ENCODE measurements at places on chromosomes 4 and X.
A peak's percentile ranks its signal among the peaks of the same experiment; 100 is the strongest.

GRCh38 chrX:55206162-55206941 lies 13.8 kb upstream of the PAGE5 start:
- DNase-seq, result no peak

DNA sequence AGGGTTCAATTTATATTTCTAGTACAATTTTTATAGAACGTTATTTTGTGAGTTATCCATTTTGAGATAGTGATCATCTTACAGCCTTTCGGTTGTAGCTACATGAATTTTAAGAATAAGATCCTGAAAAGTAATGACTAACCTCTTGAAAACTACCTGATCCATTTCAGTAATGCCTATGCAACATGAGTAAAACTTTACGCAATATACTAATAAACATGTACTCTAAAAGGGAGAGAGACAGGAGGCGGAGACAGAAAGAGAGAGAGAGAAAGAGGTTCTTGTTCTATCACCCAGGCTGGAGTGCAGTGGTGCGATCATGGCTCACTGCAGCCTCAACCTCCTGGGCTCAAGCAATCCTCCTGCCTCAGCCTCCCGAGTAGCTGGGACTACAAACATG lies 816.1 kb downstream of the CCSER1 start:
- DNase-seq, result no peak

- DNase-seq, result no peak
Observed at GRCh38 chr4:26455571-26455970, 34.7 kb downstream of the CCKAR start.

- peak; percentile 66 for DNase-seq
Observed at GRCh38 chr4:6327220-6327917, 57.7 kb downstream of the WFS1 start.

DNA sequence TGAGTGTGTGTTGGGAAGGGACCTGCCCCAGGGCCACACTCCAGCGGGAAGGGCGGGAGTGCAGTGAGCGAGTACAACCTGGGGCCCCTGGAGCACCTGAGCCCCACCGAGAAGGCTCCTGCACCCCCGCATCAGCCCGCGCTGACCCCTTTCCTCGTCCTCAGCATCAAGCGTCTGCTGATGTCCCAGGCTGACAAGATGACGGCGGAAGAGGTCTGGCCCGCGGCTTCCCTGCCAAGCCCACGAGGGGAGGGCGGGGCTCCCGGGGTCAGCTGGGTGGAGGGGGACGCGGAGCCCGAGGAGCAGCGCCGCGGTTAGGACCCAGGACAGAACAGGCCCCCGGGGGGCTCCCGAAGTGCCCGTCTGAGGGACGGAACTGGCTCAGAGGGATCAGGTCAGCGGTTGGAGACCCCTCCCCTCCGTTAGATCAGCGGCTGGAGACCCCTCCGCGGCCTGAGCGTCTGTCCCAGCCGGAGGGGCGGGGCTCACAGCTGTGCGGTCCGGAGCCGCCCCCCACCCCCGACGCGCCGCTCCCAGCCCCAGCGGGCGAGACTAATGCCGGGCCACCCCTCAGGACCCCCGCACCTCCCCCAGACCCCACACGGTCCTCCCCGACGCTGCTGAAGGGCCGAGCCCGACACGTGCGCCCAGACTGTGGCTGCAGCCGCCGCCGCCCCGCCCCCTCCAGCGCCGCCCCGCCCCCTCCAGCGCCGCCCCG lies 6.7 kb downstream of the MYL5 start:
- DNase-seq, result no peak

- DNase-seq, result no peak
Observed at GRCh38 chr4:48212165-48212564, 57.5 kb downstream of the TEC start.

GRCh38 chrX:51955200-51955599 lies 61.8 kb downstream of the MAGED1 start:
- DNase-seq, result no peak

GRCh38 chr4:171956678-171957077 lies 143.5 kb downstream of the GALNTL6 start:
- DNase-seq, result no peak

GRCh38 chr4:150573534-150573933 lies 8.4 kb upstream of the MAB21L2 start:
- no peak for DNase-seq

DNA sequence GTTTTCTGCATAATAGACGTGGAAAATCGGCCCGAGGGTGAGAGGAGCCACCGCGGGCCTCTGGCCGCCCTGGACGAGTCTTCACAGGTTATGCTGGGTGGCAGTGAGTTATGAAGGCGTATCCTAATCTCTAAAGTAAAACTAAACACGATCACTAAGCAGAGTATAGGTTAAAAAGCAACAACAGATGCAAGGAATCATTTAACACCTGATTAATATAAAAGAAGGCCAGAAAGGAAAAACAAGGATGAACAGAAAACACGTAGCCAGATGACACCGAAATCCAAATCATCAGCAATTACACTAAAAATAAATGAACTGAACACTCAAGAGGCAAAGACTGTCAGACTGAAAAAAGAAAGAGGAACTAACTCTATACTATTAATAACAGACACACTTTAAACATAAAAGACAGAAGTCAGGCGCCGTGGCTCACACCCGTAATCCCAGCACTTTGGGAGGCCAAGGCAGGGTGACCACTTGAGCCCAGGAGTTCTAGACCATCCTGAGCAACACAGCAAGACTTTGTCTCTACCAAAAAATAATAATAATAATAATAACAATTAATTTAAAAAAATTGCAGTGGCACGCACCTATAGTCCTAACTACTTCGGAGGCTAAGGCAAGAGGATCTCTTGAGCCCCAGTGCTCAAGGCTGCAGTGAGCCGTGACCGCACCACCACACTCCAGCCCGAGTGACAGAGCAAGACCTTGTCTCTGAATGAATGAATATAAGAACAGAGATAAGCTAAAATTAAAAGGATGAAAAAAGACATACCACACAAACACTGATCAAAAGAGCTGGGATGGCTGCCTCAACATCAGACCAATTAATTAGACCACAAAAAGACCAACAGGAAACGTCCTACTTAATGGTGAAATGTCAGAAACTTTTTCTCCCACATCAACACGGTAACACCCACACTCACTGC lies 30.0 kb downstream of the CTBP1 start:
- no peak for DNase-seq

DNA sequence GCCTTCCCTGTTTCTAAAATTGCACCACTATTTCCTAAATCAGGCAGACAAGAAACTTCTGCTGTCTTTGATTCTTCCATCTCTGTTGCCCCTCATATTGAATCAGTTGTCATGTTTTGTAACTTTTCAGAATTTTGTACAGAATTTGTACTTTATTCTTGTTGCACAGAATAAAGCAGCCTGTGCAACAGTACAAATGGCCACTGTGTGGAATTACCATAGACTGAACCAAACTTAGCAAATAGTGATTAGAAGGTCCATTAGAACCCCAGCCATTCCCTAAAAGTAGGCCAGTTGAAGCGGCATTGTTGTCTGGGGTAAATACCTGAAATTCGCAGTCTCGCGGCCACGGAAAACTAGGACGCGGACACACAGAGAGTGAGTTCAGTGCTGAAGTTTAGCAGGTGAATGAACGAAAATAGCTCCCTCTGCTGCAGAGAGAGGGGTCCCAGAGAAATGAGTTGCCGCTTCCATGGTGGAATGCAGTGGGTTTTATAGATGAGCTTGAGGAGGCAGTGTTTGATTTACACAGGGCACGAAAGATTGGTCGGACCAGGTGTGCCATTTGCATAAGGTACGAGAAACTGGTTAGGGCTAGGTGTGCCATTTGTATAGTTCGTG lies 71.8 kb downstream of the C4orf33 start:
- DNase-seq, result no peak

DNA sequence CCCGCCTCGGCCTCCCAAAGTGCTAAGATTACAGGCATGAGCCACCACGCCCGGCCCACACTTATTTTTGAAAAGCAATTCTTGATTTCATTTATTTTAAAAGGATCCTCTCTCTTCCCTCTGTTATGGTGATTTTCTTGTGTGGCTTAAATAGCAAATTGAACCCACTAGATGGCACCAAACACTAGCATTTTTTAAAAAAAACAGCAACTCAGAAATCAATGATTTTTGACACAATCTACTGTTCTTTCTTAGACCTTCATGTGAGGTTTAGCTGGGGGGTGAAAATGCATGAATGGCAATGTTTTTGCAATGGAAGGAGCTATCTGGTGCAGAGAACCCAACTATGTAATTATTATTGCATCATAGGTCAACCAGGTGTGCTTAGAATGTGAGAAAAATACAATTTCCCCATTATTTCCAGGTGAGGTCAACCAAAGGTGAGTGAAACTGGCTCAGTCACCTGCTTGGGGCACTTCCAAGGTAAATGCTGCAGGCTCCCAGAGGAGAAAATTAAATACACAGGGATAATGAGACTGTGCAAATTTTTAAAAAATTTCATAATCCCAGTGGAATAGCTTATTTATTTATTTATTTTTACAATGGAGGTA lies 226.7 kb upstream of the PRKX start:
- no peak for DNase-seq

DNA sequence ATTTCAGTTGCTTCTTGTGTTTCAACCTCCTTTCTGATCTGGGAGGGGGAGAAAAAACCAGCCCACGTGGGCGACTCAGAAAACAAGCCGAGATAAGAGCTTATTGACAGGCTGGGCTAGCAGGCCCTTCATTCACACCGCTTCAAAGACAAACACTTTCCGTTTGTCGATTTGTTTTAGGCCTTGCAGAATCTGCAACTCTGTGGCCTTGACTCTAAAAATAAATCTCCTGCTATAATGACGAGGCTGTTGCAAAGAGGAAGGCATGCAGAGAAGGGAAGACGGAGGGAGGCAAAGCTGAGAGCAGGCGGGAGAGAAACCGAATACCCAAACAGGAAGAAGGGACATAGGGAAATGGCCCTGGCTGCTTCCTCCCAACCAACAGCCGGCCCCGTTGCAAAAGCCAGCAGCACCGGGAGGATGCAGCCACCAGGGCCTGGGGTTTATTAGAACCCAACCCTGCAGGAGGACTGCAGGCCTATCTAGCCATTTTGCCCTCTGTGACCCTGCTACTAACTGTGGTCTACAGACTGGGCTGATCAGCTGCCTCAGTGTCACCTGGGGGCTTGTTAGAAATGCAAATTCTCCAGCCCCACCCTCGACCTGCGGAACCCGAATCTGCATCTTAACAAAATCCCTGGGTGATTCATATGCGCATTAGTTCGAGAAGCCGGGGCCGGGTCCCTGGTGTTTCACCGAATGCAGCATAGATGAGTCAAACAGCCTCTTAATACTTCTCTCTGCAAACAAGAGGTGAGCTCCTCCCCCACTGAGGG lies 325.5 kb downstream of the BCOR start:
- DNase-seq, result no peak

DNA sequence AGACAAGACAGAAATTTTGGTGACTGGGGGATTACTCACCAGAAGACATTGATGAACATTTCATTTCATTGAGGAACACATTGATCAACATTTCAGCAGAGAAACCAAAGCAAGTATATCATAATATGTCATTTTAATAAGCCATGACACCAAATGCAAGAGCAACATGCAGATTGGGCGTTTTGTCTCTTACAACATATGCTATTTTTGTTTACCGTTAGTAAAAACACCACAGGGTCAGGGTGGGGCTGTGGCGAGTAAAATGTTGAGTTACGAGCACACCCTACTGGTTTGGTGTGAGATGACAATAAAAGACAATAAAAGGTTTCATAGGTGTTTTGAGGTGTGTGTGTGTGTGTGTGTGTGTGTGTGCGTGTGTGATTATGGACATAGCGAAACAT lies 294.5 kb downstream of the PDGFC start:
- no peak for DNase-seq

- no peak for DNase-seq
Observed at GRCh38 chrX:136041254-136041812, 56.1 kb downstream of the SLC9A6 start.

DNA sequence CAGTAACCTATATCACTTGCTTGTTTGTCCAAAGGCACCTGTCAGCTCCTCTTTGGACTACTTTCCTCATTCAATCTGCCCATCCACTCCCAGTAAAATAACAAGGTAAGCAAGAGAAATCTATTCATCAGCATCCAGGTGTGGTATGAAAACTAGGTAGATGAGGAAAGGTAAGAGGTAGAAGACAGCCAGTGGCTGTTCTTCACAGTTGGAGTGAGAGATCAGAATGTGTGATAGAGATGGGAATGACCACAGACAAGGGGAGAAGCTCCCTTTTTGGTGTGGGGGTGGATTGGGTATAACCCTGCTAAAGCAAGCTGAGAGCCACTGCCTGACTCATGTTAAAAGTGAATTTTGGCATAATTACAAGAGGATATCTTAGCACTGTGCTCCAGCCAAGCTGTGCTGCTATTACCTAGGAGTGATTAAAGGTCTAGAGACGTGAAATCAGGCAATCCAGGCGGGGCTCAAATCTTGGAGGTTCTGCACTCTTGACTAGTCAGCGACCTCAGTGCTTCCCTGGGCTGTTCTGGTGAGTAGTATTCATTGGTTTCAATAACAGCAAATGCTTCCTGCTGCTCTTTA lies 28.1 kb upstream of the RASL11B start:
- DNase-seq, result no peak

DNA sequence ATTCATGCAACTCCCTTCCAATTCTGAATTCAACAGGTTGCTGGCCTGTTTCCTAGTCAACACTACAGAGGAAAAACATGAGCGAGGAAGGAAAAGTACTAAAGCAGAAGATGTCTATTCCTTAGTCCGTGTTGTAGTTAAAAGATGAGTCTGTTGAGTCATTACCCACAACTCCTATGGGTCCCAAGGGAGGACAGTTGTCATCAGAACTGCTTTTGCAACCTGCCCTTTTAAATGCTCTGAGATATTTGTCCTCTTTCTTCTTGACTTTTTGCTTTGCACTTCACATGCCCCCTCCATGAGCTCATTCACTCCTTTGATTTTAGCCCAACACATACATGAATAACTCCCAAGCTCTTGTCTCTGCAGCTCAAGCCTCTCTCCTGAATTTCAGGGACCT lies 119.2 kb downstream of the CORIN start:
- DNase-seq, result no peak

DNA sequence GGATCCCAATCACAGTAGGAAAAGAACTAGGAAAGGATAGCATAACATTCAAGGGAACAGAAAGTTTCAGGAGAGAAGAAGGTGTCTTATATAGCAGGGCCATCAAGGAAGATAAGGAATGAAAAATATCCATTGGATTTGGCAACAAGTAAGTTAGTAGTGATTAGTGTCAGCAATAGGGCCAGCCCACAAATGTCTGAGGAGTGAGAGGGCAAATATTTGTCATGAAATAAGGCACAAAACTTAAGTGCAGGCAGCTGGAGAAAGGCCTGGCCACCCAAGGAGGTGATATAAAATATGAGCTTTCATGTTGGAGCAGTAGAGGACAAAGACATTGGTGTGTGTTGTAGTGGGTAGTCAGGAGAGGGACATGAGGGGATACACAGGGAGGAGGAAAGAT lies 132.1 kb downstream of the COL4A6 start:
- DNase-seq, result no peak

- DNase-seq, result no peak
Observed at GRCh38 chr4:175297965-175298565, 379.9 kb downstream of the ADAM29 start.

DNA sequence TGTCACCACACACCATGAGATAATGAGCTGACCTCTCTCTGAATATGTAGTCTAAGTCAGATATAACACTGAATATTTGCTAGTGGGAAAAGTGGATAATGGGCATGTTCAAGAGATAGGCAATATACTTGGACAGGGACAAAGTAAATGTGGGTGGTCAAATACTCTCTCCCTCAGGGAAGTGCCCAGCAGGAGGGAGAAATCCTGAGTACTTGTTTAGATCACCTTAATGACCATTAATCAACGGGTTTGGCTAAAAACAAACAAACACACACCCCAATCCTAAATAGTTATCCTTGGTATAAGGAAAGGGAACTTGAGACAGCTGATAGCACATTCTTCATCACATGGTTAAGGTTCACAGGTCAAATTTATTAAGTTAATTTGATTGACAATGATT lies 933.5 kb downstream of the C4orf33 start:
- DNase-seq, result no peak
